ENCODE measurements at places on chromosomes 11 and 22.

DNA sequence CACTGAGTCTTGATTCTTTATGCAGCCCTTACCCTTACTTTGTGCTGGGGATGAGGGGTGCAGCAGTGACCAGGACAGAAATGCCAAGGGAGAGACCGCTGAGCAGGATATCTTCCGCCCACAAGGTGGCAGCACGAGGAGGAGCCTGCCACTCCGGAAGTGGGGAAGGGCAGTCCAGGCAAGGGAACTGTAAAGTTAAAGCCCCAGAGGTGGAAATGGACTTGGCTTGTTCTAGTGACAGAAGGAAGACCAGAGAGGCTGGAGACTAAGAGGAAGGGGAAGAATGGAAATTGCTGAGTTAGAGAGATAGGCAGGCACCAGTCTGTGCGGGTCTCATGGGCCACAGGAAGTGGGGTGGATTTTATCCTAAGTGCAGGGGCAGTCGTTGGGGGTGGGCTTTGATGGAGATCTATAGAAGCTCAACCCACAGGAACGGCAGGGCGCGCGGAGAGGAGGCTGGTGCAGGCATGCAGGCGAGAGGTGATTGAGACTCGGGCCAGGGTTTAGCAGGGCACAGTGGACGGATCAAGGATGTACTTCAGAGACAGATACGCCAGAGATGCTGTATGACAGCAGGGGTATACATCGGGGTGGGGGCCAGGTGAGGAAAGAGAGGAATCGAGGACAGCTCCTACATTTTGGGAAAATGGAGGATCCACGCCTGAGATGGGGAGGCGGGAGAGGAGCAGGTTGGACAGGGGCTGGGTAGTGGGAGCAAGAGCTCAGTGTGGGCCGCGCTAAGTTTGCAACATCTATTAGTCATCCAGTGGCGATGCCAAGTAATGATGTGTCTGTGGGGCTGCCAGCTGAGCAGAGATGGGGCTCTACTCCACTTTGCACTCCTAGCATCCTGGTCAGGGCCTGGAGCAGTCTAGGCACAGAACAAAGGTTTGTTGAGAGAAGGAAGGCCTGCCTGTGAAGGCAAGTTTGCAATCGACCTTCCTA lies 3.3 kb upstream of the GRK2 start:
- DNase-seq: peak; percentile 86

- DNase-seq: no peak
Observed at GRCh38 chr11:46850829-46851380, 4.8 kb upstream of the CKAP5 start.

DNA sequence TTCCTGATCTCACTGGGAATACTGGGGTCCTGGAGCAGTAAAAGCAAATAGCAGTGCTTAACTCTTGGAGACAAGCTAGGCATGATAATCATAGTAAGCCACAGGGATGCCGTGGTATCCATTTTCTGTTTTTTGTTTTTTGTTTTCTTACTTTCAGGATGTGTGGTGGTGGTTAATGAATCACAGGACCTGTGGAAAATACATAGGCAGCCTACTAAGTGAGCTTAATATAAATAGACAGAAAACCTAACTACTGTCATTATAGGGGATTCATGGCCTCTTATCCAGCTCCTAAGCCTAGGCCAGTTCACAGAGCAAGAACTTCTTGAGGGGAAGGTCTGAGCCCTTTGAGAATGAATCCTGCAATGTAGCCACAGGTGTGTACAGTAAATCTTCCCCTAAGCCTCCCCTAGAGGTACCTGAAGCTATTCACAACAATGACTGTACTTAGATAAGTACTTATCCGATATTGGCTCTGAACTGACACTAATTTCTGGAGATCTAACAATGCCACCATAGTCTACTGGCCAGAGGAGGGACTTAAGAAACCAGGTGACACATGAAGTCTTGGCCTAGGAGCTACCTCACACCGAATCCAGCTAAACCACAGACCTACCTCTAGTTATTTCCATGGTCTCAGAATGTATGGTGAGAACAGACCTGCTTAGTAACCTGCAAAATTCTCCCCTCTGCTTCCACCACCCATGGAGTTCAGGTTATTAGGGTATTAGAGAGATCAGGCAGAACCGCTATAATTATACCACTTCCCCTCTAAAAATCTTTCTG lies 83.6 kb downstream of the ENTHD1 start:
- no peak for DNase-seq

- DNase-seq: no peak
Observed at GRCh38 chr11:62930157-62930556, 9.0 kb upstream of the CHRM1 start.

- no peak for DNase-seq
Observed at GRCh38 chr11:9905960-9906791, 242.3 kb downstream of the SWAP70 start.

DNA sequence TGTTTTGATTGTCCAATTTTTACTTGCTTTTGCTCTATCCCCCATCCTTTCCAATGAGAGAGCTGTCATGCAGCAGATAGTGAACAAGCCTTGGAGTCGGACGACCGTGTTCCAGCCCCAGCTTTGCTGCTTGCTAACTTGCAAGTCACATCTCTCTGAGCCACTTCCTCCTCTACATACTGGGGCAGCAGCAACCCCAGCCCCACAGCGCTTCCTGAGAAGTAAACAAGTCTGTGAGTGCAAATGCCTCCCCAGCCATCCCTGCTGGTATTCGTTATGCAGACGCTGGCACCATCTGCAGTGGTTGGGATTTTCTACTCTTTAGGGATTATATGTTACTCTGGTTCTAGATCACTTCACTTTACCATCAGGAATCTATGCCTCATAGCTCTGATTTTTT lies 35.0 kb downstream of the TPBGL start:
- DNase-seq: peak; percentile 47

DNA sequence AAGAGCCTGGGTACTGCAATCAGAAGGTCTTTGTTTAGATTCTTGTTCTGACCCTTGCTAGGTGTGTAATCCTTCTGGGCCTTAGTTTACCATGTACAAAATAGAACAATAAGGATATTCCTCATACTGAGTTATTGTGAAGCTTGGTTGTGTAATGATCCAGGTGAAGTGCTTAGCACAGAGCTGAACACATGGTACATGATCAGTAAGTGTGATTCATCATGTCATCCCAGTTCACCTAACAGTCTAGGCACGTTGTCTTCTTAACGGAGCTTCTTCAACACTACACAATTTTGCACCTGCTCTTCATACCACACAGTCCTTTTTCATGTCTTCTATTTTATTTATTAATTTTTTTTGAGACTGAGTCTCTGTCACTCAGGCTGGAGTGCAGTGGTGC lies 234.3 kb upstream of the TENM4 start:
- no peak for DNase-seq

- no peak for DNase-seq
Observed at GRCh38 chr11:76131142-76131541, 75.2 kb downstream of the WNT11 start.

- DNase-seq: peak; percentile 14
Observed at GRCh38 chr11:65892661-65893317, 2.3 kb downstream of the CCDC85B start.
